ENCODE measurements at places on chromosomes 7 and 10.
A peak's percentile ranks its signal among the peaks of the same experiment; 100 is the strongest.

GRCh38 chr7:17446340-17446739 lies 147.9 kb downstream of the AHR start:
- DNase-seq: no peak

DNA sequence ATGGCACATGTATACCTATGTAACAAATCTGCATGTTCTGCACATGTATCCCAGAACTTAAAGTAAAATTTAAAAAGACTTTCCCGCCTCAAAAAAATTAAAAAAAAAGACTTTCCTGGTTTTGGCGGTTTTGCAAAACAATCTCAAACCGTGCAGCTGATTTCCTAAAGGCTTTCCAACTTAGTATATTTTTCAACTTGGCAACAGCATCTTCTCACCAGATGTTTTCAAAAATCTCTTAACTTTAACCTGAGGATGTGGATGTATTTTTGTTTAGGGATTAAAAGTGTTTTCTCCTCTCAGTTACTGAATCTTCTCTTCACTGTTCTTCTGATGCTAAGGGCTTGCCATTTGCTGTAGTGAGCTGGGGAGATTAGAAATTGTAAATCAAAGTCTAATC lies 96.5 kb upstream of the PLPP4 start:
- no peak for DNase-seq

- no peak for DNase-seq
Observed at GRCh38 chr7:1700086-1700485, 30.0 kb downstream of the ELFN1 start.

DNA sequence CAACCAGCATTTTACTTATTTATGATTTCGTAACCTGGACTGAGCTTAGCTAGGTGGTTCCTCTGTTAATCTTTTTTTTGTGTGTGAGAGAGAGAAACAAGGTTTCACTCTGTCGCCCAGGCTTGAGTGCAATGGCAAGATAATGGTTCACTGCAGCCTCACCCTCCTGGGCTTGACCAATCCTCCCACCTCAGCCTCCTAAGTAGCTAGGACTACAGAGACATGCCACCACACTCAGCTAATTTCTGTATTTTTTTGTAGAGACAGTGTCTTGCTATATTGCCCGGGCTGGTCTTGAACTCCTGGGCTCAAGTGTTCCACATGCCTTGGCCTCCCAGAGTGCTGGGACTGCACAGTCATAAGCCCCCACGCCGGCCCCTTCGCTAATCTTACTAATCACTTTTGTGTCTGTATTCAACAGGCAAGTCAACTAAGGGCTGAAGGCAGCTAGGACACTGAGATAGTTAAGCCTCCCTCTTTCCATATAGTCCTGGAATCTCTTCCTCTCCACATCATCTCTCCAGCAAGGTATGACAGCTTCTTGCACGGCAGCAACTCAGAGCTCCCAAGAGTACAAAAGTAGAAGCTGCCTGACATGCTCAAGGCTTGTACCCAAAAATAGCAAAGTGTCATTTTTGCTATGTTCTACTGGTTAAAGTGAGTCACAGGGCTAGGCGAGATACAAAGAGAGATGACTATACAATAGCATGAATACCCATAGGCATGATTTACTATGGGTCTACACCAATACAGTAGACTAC lies 11.3 kb downstream of the KMT2C start:
- DNase-seq: no peak

GRCh38 chr7:32881074-32881982 lies 10.2 kb downstream of the KBTBD2 start:
- no peak for DNase-seq

DNA sequence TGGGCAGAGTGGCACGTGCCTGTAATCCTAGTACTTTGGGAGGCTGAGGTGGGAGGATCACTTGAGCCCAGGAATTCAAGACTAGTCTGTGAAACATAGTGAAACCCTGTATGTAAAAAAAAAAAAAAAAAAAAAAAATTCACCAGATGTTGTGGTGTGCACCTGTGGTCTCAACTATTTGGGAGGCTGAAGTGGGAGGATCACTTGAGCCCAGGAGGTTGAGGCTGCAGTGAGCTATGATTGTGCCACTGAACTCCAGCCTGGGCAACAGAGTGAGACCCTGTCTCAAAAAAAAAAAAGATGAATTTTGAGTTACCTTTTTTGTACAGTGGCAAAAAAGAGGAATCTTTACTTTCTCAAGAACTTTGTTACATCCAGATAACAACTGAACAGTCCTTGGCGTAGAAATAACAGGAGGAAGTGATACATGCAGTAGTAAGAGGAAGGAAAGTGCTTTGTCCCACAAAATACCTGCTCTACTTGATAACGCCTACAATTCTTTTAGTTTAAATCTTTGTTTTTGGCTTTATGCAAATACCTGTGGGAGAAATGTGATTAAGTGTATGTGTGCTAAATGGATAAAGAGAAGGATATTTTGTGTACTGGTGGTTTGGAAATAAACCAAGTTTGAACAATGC lies 29.3 kb downstream of the SPAG6 start:
- no peak for DNase-seq

DNA sequence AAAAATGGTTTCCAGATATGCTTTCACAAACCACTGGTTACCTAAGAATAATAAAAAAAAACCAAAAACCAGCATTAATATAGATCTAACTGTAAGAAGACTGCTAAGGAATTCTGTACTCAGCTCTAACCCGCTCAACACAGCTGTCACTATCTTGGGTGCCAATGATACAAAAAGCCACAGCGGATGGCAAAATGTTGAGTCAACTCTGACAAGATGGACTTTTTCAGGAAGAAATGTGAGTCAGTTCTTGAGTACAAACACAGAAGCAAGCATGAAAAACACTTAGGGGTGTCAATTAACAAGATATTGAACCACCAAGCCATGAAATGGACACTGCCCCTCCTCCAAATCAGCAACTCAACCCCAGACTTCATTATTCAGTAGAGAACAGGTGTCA lies 55.0 kb downstream of the CTTNBP2 start:
- no peak for DNase-seq

GRCh38 chr7:100519580-100519979 lies 19.4 kb upstream of the AGFG2 start:
- no peak for DNase-seq

GRCh38 chr7:47046949-47047348 lies 535.0 kb downstream of the TNS3 start:
- DNase-seq: no peak

DNA sequence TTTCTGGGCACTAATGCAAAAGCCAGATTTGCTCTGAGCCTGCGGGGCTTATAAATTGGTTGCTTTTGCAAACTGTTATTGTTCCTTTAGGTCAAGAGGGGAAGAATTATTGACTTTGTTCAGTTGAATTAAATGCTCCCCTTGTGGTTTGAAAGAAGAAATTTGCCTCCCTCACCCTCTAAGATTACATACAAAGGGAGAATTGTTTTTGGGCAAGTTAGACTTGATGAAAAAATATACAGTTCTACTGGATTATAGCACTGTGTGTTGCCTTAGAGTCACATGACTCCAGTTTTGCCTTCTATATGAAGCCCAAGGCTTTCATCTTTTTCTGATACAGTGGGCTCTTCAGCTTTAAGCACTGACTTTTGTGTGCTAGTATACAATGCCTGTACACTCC lies 1265.8 kb upstream of the LRRTM3 start:
- no peak for DNase-seq

GRCh38 chr7:77157446-77157845 lies 35.0 kb downstream of the CCDC146 start:
- DNase-seq: no peak

- DNase-seq: no peak
Observed at GRCh38 chr7:15936991-15937390, 250.5 kb upstream of the MEOX2 start.

DNA sequence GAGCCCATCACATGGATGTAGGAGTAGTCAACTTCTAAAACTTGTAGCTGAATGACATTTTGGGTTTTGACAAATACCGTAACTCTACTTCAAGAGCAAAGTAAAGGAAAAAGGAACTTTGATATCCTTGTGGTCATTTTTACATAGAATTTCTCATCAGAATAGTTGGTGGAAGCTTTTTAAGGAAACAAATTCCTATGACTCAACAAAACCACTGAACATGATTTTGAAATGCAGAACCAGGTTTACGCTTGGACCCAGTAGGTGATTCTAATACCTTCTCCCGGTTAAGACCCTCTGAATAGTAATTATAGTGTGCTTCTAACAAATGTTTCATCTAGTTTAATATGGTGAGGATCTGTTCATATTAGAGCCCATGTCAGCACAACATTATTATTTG lies 307.8 kb downstream of the GPR37 start:
- no peak for DNase-seq

DNA sequence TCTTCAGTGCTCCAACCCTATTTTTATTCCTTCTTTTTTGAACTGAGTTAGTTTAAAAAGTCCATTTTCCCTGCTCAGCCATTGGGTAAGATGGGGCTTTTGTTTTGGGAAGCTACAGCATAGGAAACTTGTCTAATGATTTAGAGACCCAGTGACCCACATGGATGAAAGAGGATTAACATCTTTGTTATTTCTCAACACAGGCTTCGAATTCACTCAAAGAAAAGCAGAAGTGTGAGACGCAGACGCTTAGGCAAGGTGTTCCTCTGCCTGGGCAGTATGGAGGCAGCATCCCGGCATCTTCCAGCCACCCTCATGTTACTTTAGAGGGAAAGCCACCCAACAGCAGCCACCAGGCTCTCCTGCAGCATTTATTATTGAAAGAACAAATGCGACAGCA lies 152.0 kb downstream of the HDAC9 start:
- no peak for DNase-seq

DNA sequence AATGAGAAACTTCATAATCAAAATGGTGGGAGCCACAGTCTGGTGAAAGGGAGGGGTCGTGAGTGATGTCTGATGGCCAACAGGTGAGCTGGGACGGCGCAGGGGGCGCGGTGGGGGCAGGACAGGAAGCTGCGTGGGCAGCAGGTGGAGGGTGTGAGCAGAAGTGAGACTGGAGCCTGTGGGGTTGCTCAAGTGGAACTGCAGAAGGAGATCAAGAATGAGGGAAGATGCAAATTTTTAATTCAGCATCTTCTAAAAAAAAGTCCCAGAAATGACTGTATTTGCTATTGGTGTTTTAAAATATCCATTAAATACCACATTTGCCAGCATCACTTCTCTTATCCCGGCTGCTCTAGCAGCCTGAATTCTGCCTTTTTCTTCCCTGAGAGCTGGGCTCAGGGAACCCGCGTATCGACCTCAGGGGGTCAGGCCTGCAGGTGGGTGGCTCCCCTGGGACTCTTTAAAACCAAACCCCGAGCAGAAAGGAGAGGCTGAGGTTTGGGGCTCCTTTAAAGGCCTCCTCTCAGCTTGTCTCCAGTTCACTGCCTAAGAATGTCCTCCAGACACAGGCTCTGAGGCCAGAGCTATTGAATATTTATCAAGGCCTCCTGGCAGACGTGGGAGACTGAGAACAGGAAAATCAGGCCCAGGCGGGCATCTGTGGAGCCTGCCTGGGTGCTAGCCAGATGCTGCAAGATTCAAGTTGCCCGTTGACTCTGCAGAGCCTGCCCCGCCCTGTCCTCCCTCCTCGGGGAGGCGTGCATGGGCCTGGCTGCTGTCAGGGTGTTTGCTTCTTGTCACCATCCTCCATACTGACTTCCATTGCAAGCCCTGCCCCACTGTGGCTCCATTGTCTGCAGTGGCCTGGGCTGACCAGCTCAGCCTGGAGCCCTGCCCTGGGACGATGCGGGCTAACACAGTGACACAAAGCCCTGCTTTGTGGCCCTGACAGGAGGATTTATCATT lies 53.9 kb downstream of the SYPL1 start:
- no peak for DNase-seq

DNA sequence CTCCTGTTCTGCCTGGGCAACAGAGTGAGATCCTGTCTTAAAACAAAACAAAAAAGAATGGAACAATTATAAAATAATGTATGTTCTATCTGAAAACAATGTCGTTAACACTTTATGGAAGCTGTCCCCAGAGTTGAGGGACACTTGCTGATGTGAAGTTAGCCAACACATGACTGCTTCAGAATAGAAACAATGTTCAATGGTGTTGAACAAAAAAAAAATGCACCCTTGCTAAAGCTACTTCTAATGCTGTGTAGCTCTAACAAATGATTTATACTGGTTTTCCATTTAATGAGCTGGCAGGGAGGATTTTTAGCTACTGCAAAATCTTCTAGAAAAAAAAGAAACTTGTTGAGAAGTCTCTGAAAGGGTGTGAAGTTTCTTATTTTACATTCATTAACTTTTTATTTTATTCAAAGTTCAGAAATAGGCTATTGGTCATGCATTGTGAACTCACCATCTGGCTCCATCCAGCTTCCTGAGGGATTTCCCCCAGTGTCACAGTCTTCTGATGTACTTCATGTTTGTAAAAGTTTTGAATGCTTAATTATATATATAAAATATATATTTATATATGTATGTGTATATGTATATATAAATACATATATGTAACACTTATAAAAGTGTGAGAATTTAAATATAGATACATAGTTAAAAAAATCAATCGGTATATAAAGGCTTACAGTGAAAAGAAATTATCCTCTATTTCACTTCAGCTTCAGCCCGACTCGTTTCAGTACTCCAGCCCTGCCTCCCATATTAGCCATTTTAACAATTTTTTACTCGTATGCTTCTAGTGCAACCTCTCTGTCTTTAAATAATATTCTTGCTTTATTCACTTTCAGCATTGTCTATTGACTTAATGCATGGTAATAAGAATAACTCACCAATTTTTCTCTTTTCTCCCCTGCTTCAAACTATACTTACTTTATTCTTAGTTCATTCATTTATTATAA lies 35.0 kb downstream of the HDAC9 start:
- DNase-seq: no peak

DNA sequence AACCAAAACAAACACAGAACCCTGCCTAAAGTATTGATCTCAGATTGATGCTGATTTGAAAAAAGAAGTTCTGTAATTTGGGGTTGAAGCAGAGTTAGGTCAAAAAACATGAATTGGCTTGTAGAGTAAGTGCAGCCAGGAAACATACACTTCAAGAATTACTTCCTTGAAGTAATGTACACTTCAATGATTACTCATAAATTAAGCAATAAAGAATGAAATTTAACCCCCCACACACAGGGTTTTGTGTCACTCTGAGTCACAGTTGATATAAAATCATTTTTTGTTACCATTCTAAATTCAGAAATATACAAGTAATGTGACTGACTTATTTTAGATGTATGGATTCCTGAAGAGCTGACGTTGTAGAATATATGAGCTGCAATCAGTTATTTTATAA lies 622.2 kb downstream of the POM121L12 start:
- no peak for DNase-seq

DNA sequence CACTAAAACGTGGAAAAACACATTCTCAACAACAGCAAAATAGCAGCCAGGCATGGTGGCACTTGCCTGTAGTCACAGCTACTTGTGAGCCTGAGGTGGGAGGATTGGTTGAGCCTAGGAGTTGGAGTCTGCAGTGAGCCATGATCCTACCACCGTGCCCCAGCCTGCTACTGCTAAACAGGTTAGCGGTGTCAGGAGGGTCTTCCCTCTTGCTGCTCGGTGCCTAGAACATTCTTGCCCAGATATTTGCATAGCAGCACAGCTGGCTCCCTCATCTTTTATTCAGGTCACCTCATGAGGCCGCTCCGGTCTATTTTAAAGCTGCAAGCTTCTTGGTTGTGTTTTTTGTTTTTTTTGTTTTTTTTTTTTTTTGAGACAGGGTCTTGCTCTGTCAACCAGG lies 2.9 kb upstream of the RABGEF1 start:
- DNase-seq: no peak

GRCh38 chr10:26860102-26860442 lies 686 bp downstream of the ABI1 start:
- DNase-seq: peak; percentile 45
